NCI-H2107 (cell line): ENCODE measurements at places on chromosomes 6 and 20.

DNA sequence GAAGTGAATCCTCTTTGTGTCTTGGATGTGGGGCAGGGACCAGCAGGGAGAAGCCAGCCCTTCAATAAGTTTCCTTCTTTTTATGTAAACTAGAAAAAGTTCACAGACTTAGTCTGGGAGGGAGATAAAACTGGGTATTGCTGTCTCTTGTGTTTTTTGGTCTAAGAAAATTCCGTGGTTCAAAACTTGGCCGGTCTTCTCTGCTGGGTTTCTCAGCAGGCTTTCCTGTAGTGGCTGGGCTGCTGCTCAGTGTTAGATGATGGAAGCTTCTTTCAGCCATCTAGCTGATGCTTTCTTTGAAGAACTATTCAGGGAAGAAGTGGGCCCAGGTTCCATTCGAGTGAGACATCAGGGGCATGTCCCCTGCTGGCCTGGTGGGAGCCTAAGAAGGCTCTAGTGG lies 70.7 kb upstream of the SCP2D1 start:
- no peak for DNase-seq

DNA sequence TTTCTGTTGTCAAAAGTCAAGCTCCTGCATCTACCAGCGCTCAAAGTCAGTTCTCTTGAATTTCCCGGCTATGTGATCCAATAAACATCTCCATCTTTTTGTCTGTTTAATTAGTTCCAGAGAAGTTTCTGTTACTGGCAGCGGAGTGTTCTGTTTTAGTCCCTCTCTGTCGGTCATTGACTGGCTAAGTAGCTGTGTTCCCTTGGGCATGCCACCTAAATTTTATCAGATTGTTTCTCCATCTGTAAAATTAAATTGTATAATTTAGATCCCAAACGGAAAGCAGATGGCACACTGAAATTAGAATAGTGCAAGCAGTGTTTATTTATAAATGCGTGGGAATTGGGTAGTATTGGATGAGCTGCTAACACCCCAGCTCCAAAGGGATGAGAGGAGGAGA lies 29.7 kb upstream of the PRL start:
- no peak for DNase-seq

- DNase-seq = no peak
Measured at GRCh38 chr6:158640519-158640918, 4.0 kb downstream of the DYNLT1 start.

DNA sequence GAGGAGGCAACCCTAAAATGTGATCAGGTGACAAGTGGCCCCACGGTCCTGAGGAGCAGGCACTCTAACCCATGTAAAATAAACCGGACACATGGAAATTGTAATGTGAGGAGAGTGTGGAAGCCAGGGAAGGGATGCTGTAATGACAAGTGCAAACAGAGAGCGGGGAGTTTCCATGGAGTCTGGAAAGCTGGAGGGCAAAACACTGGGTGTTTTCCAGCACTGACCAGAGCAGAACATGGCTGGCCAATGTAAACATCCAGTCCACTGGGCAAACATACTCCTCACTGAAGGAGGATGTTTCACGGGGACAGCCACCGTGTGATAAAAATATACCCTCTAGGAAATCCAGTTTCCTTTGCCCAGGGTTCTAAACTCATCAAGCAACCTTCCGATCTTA lies 219.0 kb upstream of the JARID2 start:
- DNase-seq = peak; percentile 41

GRCh38 chr20:25197183-25197869 lies 1.8 kb downstream of the ENTPD6 start:
- no peak for DNase-seq

DNA sequence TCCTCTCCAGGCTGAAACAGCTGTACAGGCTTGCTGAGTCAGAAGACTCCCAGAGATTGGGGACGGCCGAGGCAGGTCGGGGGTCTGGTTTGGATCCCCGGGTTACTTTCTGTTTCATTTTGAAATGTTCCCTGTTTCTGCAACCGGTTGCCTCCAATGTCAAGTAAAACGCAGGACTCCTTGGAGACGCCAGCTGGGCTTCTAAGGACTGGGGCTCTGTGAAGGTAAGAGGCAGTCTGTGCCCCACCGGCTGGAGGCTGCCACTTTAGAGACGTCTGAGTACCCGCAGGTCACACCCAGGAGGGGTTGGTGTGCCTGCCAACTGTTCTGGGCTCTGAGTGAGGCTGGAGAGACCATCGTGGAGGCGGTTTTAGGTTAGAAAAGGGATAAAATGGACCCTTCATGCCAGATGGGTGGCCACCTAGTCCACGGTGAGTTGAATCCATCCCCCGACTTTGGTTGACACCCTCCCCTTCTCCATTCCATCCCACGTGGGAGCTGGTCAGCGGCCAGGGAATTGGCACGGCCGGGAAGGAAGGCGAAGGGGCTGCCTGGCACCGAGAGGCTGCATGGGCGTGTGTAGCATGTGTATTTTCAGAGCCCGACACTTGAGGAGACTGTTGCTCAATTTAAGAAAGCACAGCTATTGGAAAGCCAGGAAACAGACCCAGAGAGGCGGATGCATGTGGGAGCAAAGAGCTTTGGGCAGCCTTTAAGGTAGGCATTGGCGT lies 240.9 kb downstream of the PHACTR1 start:
- DNase-seq = no peak

DNA sequence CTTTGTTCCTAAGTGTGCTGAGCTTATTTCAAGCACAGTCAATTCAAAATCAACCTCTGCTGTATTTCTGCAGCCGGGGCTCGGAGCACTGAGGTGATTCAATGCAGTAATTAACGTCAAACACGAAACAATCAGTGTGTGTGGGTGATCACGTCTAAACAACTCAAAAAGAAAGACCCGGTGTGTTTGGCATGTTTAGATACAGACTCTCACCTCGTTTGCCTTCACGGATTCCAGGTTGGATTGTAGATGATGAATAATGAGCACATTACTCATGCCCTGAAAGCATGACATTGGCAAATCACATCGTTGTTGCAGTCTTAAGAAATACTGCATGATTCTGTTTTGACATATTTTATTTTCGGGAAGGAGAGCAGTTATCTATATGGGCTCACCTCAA lies 231.0 kb downstream of the QKI start:
- no peak for DNase-seq

- no peak for DNase-seq
Measured at GRCh38 chr6:158049055-158050028, 67.7 kb downstream of the SYNJ2 start.

DNA sequence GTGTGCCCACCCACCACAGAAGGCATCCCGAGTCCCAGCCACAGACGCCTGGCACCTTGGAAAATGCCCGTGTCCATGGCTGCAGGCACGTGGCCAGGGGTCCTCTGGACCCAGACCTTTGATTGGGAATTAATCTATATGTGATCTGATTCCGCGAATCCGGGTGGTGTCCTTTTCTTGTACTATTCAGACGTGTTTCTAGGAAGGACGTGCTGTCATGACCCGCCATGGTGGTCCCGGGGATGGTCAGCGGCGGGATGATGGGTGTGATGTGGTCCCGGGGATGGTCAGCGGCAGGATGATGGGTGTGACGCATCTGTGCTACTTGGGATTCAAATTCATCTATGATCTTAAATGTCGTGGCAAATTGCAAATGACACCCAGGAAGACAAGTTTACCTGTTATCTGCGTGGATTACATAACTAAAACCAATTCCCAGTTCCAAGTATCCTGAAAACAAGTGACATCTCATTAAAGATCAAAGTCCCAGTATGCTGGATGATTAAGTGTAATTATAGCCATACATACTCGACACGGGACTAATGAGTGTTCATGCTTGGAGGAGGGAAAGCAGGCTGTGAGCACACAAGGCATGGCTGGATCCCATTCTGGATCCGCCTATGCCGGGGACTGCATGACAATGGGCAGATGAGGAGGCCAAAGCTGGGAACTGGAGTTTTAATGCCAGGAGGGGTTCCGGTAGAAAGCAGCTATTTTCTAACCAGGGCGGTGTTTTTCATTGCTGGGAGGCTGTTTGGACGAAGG lies 256.5 kb downstream of the TAF4 start:
- DNase-seq = no peak

GRCh38 chr6:83505356-83505755 lies 7.0 kb upstream of the PRSS35 start:
- DNase-seq = no peak

GRCh38 chr6:74597266-74597665 lies 608.6 kb downstream of the COL12A1 start:
- no peak for DNase-seq

DNA sequence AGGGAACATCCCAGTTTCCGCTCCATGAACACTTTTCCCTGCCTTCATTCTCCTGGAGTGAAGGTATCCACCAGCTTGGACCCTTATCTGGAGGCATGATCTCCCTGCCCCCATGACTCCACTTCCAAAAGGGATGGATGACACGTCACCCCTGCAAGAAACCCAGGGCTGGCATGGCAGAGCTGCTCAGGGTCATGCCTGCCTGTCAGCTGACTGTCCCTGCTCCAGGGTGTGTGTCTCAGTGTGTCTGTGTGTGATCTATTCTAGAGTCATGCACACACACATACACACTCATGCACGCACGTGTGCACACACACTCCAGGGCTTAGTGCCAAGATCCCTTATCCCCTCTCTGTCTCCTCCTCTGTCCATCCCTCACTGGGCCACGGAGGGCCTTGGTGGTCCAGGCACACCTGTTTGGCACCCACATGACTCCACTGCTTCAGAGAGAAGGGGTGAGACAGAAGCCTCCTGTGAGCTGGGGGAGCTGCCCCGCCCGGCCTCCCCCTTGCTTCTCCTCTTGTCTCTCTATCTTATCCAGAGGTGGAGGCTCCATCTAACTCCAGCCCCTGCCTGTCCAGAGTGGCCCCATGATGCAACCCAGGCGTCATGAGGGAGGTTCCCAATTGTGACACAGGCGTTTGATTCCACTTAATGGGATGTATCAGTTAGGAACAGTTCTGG lies 290.9 kb downstream of the CDC5L start:
- no peak for DNase-seq

GRCh38 chr6:74626288-74626687 lies 579.6 kb downstream of the COL12A1 start:
- no peak for DNase-seq

DNA sequence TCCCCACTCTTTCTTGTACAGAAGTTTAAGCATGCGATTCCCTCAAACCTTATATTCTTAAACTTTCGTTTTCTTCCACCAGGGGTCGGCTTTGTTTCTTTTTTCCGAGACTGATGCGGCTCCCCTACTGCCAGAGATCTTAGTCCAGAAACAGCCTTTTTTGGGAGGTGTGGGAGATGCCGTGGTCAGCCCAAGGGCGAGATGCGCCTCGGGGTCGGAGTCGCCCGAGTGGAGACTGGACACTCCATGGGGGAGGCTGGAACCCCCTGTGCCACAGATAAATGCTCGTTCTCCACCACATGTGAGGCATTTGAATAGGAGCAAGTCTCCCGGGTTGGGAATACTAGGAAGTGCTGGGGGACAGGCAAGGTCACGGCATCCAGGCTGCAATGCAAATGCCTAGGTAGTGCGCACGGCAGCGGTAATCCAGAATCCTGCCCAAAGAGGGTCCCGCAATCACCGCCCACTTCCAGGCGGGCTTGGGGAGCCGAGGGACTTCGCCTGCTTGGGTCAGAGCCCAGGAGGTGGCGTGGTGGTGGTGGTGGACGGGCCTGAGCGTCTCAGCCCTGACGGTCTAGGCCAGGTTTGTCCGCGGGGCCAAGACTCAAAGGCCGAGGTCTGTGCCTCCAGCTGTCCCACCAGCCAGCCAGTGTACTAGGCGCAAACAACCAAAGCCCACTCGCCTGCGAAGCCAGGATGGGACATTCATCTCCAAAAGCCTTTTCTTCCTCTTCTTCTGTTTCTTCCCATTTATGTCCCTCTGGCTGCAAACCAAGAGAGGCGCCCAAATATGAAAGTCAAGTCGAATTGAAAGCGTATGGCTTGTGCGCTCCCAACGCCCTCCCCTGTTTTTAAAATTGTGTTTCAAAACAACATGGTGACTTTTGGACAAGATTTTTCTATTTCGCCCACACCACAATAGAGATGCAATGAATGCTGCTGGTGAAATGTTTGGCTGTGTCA lies 39.3 kb upstream of the OSTM1 start:
- DNase-seq = no peak

- no peak for DNase-seq
Measured at GRCh38 chr6:16496210-16496609, 257.8 kb downstream of the GMPR start.

DNA sequence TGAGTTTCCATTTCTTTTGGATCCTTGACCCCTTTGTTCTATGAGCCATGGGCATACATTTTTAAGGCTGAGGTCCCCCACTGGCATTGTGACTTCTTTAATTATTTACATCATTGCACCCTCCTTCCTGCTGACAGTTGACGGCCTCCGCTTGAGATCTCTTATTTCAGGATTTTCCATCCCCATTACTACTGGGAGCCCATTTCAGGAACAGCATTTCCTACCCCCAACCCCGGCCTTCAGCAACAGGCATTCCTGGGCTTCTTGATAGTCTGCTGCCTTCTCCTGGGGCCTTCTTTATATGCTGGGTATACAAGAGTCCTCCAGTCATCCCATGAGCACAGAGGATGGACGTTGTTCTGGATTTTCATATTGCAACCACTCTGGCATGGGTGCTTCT lies 3.8 kb downstream of the ULBP1 start:
- DNase-seq = no peak

DNA sequence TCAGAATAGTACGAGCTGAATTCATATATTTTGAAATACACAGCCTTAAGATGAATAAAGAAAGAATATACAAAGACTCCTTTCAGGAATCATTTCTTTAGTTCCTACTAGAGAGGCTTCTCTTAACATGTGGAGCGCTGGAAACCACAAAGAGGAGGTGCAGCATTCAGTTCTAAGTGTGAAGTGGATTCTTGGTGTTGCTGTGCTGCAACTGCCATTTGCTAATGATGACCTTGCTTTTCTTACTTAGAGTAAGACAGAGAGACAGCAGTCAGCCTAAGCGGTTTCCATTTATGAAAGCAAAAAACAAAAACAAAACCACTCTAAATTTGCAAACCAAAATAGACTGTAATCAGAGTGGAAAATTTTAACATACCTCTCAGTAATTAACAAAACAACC lies 629.0 kb downstream of the EPHA7 start:
- no peak for DNase-seq

- no peak for DNase-seq
Measured at GRCh38 chr6:170532867-170533488, 20.1 kb downstream of the PSMB1 start.

GRCh38 chr20:3276680-3277015 lies 37.7 kb upstream of the SLC4A11 start:
- no peak for DNase-seq

DNA sequence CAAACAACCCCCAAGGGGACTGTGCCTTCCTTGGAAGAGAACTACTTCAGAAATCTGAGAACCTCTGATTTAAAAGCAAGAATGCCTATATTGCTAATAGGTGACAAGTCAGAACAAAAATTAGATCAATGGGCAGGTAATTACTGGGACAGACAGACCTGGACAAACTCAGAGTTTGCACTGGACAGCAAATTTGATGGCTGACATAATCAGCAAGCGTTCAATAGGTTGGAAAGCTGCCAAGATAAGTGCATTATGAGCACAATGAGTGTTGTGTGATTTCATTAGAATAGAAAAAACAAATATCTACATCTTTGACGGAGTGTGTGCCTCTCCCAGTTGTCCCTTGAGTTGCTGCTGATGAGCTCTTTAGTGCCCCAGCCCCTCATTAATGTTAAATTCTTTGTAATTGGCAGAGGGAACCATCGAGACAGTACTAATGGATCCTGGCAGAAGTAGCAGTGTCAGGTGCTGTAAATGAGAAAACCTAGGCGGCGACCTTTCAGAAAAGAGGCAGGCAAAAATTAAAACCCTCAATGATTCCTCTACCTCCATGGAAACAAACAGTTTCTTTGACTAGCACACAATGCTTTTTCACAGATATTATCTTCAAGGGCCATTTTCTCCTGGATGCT lies 116.5 kb upstream of the COL21A1 start:
- no peak for DNase-seq
